ENCODE measurements at places on chromosomes 11 and 22.

GRCh38 chr22:22009661-22010060 lies 27.1 kb upstream of the TOP3B start:
- DNase-seq: no peak

DNA sequence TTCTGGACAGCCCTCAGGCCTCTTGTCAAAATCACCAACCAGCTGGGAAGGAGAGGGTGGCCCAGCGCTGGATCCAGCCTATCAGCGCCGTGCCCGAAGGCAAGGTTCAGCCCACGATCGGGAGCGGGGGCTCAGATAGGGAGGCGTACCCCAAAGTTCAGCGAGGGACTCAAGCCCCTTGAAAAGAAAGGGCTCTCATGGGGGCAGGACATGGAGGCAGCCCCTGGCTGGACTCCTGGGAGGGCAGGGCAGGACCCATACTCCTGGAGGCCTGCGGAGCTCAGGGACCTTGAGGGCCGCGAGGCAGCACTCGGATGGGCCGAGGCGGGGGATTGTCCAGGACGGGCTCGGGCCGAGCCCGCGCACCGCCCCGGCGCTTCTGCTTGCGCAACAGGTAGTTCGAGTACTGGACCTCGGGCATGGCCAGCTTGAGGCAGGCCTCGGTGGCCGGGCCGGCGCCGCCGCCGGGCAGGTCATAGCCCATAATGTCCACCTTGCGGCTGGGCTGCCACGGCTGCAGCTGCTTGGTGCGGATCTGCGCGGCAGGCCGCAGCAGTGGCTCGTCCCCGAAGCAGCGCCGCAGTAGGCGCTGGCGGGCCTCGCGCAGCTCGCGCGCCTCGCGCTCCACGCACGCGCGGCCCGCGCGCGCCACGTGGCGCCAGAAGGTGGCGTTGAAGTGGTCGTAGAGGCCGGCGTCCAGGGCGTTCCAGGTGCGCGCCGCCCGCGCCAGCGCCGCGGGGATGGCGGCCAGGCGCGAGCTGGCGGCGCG lies 6.5 kb downstream of the GAL3ST3 start:
- no peak for DNase-seq

GRCh38 chr11:78995171-78995570 lies 420.5 kb upstream of the NARS2 start:
- DNase-seq: no peak

GRCh38 chr22:32874976-32875375 lies 73.5 kb downstream of the TIMP3 start:
- DNase-seq: no peak

DNA sequence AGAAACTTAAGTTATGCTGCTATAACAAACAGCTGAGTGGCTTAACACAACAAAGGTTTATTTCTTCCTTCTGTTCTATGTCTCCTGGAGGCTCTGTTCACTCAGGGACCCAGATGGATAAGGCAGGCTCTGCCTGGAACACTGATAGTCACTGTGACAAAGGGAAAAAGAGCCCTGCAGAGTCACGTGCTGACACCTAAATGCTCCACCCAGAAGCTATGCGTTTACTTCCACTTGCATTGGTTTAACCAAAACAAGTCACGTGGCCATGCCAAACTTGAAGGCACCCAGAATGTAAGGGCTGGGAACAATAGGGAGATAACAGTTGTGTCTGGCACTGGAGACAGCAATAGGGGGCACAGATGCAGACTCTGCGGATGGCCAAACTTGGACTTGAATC lies 3.4 kb upstream of the MS4A15 start:
- no peak for DNase-seq

- DNase-seq: no peak
These were observed 28.3 kb upstream of the GRAMD4 start for GRCh38 chr22:46591930-46592329.

- DNase-seq: no peak
These were observed 1297.3 kb downstream of the JRKL start for GRCh38 chr11:97687111-97687510.

- no peak for DNase-seq
These were observed 3.0 kb upstream of the CHEK1 start for GRCh38 chr11:125621995-125622394.

- no peak for DNase-seq
These were observed 21.4 kb upstream of the CDON start for GRCh38 chr11:126083829-126084607.

- DNase-seq: peak; percentile 76
These were observed at the start of gene PACS1 for GRCh38 chr11:66069715-66070603. Gene PACS1, plus strand, starts transcription at chr11:66070272. Its CDS starts 215 bp downstream, at chr11:66070487.

GRCh38 chr11:117855912-117856651 lies 20.4 kb downstream of the FXYD6 start:
- no peak for DNase-seq

DNA sequence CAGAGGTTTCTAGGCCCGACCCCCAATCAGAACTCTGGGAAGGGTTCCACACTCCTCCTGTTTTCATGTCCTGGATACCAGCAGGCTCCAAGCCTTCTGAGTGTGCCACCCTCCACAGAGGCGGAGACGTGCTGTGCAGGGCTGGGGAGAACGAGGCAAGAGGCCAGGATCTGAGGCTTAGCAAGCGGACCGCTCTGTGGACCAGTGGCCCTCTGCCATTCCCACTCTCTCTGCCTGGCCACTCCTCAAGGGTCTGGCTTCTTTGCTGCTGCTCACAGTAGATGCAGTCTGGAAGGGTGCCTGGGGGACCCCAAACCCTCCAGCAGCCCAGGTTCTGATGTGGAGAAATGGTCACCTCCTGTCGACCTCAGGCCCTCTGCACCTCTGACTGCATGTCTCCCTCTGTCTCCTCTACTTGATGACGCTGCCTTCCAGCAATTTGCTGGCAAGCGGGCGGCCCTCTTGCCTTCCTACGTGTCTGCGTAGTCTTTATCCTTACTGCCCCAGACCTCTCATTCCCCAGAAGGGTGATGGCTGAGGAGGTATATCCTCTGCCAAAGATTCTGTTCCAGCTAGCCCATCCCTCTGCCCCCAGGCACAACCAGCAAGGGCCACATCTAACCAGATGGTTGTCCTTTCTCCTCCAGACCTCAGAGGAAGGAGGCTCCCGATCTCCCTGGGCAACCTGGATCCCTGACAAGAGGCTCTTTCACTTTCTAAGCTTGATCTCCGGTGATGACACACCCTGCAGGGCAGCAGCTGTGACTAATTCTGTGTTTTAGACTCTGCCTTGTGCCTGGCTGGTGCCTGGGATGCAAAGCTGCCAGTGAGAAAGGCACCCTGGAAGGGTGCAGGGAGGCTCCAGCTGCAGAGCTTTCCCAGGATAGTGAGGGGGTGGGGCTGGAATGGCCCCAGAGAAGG lies 87.3 kb downstream of the NAT10 start:
- DNase-seq: no peak

GRCh38 chr22:32823024-32823730 lies 21.7 kb downstream of the TIMP3 start:
- DNase-seq: no peak

- DNase-seq: no peak
These were observed 251.0 kb upstream of the UBASH3B start for GRCh38 chr11:122404571-122404970.

DNA sequence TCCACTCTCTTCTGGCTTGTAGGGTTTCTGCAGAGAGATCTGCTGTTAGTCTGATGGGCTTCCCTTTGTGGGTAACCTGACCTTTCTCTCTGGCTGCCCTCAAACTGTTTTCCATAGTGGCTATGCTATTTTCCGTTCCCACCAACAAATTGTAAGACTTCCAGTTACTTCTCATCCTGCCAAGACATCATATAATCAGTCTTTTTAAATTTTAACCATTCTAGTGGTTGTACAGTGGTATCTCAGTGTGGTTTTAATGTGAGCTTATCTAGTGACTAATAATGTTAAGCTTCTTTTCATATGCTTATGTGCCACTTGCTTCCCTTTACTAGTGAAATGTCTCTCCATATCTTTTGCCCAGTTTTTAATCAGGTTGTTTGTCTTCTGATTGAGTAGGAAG lies 13.6 kb upstream of the TRIM29 start:
- no peak for DNase-seq

DNA sequence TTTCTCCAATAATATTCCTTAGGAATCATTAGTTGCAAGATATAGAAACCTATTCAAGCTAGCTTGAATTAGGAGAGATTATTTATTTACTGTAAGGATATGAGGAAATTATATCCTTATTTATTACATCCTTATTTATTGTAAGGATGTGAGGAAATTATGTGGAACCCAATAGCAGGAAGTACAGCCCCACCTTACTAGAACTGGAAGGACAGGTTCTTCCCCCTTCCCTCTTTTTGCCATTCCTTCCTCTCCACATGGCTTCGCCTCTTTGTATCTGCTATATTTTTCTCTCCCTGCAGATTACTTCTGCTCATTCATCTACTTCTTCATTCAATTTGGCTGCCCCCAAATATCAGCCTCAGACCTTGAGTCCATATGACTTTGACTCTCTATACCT lies 49.5 kb upstream of the B3GNT6 start:
- DNase-seq: no peak

- DNase-seq: no peak
These were observed at the start of gene FGF19 for GRCh38 chr11:69703768-69704507. Gene FGF19, minus strand, starts transcription at chr11:69704022. Its CDS starts 146 bp downstream, at chr11:69703876.

DNA sequence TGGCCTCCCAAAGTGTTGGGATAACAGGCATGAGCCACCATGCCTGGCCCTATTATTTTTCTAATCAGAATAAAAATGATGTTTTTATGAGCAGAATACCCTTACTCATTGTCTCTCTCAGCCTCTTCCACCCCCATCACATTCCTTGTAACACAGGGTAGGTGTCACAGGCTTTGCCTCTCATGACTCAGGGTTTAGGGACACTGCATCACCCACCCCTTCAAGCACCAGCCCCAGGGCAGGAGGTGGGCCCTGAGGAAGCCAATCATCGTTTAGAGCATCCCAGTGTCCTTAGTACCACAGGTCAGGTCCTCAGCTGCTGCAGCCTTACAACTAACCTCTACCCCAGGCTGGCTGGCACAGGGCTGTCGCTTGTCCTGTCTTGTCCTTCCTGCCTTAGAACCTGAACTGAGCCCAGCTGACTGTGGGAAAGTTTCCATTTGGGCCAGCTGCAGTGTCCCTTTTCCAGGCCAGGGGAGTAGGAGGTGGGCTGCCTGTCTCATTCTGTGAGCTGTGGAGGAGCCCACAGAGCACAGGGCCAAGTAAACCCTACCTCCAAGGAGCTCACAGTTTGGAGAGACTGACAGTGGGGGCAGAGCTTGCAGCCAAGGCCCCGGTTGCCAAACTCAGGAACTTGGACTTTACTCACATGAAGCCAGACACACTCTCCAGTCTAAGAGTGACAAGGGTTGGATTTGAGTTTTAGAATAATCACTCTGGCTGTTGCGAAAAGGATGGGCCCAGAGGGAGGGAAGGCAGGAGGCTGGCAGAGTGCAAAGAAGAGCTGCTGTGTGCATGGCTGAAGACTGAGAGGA lies 19.5 kb upstream of the UVRAG start:
- DNase-seq: no peak

- no peak for DNase-seq
These were observed 29.5 kb downstream of the RCOR2 start for GRCh38 chr11:63887386-63887999.

GRCh38 chr22:44153710-44154109 lies 27.0 kb upstream of the PARVG start:
- no peak for DNase-seq

GRCh38 chr22:34914846-34915245 lies 151.1 kb upstream of the ISX start:
- no peak for DNase-seq

- no peak for DNase-seq
These were observed 30.5 kb upstream of the FGF19 start for GRCh38 chr11:69734367-69734766.

DNA sequence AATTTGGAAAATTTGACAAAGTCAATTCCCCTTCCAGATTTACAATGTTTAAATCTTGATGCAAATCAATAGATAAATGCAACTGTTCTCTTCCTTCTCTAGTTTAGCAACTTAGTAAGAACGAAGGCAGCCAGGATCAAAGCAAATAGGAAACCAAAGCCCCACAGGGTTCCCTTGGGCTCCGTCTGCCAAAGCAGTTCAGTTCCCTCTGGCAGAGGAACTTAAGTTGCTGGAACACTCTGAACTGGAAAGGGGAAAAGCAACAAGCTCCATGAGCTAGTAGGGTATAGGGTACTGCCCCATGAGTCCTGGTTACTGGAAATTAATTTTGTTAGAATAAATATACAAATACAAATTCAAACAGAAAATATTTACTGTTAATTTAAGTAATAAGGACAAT lies 91.3 kb downstream of the RELT start:
- DNase-seq: no peak

DNA sequence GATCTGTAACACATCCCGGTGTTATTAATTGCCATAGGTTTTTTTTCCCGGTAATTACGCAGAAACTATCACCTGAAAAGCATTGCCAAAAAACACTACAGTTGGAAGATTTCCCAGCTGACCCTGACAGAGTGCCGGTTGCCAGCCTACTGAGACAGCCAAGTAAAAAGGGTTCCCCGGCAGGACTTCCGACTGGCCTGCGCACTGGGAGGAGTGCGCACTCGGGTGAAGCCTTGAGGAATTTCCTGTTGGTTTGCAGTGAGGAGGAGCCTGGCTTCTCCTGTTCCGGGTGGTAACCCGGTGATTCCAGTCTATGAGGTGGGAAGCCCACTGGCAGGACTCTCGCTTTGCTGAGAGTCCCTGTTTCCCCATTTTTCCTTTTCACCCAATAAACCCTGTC lies 52.1 kb downstream of the CNTF start:
- DNase-seq: no peak

GRCh38 chr11:17580271-17580670 lies 33.2 kb downstream of the OTOG start:
- DNase-seq: no peak

GRCh38 chr22:28938286-28938833 lies 55.0 kb downstream of the ZNRF3 start:
- DNase-seq: no peak

DNA sequence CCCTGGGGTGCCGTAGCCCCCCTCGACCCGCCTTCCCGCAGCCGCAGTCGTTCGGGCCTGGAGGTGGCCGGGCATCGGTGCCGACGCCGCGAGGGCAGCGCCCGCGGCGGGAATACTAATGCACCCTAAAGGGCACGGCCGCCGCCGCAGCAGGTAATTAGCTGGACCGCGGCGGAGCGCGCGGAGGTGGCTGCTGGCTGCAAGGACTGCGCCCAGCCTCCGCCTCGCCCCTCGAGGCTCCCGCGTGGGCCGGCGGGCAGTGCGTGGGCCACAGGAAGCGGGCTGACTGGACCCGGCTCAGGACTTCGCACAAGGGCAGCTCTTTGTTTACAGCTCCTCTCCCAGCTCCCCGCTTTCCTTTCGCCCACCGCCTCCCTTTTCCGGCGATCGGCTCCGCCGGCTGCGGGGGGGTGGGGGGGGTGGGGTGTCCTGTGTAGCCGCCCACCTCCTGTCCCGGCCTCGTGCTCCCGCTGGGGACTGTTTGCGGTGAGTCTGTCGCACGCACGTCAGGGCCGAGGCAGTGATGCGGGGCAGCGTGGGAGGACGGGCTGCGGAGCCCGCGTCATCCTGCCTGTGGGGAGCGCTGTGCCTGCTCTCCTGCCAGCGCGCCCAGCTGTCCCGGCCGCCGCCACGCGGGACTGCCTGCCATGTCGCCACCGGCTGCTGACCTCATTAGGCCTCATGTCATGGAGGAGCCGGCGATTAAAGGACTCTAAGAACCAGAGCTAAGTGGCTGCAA lies 53.2 kb downstream of the GRIK4 start:
- DNase-seq: peak; percentile 81
